ENCODE measurements at places on chromosomes 2 and 18. TPM values are rescaled to one million over a fixed set of nuclear protein-coding genes. Genes with fewer than 3 reads are reported as not detected.

Gene SERPINB4
- not detected for total RNA-seq

- DNase-seq, result no peak
Measured at GRCh38 chr18:34873986-34874580, 164.0 kb downstream of the DTNA start.

Gene MAP3K19
- total RNA-seq, result not detected

GRCh38 chr18:47975105-47975504 lies 44.6 kb upstream of the SMAD2 start:
- DNase-seq, result no peak

DNA sequence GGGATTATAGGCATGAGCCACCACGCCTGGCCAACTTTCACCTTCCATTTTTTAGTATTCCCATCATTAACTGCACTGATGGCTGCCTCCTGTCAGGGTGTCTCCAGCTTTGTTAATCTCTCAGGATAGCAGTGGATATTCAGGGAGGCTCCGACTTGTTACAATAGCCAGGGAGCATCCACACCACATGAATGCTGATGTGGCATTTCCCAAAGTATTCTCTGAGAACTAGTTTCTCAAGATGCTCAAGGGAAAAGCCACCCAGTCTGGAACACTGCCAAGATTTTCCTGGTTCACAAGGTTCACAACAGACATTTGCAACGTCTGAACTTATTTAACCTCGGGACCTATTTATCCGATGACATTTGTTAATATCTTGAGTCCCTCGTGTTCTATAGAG lies 33.8 kb downstream of the ZNF519 start:
- DNase-seq, result no peak

- no peak for DNase-seq
Measured at GRCh38 chr2:3159782-3160545, 217.7 kb downstream of the EIPR1 start.

- DNase-seq, result no peak
Measured at GRCh38 chr2:150963336-150963735, 298.3 kb downstream of the RBM43 start.

GRCh38 chr2:236366049-236366387 lies 101.8 kb upstream of the ASB18 start:
- no peak for DNase-seq

Gene FTCDNL1
- total RNA-seq, result 5.6 TPM

GRCh38 chr2:234492717-234493485 lies 4.0 kb downstream of the ARL4C start:
- no peak for DNase-seq
